ENCODE measurements at places on chromosomes 11 and 22.
A peak's percentile ranks its signal among the peaks of the same experiment; 100 is the strongest.

DNA sequence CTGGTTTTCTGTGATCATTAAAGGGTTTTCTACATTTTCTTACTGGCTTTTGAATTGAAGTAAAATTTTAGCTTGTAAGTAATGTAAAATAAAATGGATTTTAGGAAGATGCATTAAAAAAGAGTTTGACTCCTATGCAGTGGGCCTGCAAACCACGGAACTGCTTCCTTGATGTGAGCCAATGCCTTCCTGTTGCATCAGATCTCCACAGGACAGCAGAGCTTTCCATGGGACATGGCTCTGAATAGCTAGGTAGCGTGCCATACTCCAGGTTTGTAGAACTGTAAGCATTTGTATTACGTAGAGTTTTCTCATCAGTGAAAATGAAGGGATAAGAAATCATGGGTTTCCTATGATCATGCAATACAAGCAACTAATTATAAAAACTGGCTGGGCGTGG lies 133.4 kb downstream of the SWAP70 start:
- DNase-seq: no peak

DNA sequence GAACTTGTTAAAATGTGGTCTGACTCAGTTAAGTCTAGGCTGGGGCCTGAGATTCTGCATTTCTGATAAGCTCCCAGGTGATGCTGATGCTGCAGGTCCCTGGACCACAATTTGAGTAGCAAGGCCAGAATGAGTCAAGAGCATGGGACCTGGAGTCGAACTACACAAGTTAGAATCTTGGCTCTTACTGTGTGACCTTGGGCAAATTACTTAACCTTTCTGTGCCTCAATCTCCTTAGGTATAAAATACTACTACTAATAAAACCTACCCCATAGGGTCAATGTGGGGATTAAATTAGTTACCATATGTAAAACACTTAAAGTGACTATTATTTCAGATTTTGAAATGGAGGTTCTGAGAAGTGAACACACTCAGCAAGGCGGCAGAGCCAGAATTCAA lies 34.3 kb downstream of the GDPD5 start:
- no peak for DNase-seq

- DNase-seq: no peak
Measured at GRCh38 chr22:49111085-49111484, 716.6 kb downstream of the BRD1 start.

- no peak for DNase-seq
Measured at GRCh38 chr11:23405350-23405937, 545.2 kb upstream of the CCDC179 start.

- no peak for DNase-seq
Measured at GRCh38 chr11:131987703-131988102, 617.3 kb downstream of the NTM start.

DNA sequence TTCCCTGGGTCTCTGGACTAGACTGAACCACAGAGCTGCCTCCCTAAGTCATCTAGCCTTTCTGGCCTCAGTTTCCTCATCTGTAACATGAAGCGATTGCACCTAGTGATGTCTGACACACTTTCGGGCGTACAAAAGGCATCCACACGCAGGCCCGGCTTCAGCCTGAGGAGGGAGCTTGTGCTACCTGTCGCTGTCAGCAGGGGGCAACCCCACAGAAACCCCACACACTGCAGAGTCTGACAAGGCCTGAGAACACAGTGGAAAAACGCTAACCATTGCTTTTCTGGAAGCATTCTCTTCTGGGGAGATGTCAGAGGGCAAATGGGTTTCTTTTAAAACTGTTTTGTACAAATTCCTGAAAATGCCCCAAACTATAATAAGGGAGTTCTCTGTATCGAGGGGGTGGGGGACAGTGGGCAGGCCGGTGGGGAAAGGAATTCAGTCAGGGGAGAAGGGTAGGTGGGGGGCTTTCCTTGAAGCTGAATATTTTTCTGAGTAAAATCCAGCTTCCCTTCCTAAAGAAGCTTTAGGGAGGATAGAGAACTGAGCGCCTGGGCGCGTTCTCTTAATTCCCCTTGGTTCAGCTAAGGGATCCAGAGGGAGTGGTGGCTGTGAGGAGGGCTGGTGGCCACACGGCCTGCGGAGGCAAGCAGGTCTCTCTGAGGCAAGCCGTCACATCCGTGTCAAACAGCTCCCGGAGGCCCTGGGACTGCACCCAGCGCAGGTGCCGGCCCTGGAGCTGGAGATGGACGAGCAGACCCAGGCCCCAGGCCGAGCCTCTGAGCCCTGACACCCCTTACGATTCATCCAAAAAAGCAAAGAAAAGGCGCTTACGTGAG lies 533 bp downstream of the ELF5 start:
- peak; percentile 64 for DNase-seq

DNA sequence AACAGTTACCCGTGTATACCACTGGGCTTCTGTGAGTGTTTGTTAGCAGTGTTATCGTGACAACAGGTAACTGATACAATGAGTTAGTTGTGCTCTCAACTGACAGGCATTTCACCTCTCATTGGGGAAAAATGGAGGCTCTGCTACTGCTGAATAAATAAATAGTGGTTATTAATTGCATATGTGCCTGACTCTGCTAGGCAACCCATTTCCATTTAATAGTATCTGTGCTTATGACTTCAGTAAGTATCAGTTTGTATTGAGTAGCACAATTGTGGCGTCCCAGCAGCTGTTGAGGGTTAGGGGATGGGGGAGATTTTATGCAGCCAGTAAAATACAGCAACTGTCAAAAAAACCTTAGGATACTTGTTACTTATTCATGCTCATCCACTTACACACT lies 123.4 kb upstream of the SEZ6L start:
- no peak for DNase-seq

GRCh38 chr22:27283714-27284113 lies 517.8 kb downstream of the MN1 start:
- no peak for DNase-seq

DNA sequence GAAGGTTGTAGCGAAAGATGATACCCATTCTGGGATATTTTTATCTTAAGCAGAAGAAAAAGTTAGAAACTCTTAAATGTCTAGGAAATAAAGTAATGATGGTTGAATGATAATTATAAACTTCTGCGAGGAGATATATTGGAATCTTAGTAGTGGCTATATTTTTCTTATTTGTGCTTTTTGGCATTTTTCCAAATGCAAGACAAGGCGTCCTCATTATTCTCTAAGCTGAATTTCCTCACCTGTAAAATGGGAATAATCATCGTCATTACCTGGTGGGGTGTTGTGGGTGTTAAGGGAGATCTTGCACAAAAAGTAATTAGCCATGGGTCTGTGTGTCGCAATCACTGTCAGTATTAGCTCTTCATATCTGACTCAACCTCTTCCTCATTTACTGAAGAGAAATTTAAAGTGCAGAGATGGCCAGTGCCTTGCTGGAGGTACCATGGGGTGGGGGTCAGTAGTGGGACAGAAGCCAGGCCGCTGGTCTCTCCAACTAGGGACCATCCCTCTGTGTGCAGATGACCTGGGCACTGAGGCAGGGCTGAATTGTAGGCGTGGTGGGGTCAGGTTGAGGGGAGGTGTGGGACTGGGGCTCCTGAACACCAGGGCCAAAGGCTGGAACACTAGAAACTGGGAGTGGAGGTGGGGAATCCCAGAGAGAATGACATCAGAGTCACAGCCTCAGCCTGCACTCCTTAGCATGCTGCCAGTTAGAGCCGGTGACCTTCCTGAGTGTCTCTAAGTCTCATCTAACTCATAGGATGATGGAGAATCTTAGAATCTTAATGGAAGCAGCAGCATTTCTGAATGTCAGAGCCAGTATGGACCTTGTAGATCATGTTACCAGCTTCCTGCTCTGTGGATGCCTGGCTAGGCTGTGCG lies 4.1 kb downstream of the PITPNM1 start:
- DNase-seq: no peak

DNA sequence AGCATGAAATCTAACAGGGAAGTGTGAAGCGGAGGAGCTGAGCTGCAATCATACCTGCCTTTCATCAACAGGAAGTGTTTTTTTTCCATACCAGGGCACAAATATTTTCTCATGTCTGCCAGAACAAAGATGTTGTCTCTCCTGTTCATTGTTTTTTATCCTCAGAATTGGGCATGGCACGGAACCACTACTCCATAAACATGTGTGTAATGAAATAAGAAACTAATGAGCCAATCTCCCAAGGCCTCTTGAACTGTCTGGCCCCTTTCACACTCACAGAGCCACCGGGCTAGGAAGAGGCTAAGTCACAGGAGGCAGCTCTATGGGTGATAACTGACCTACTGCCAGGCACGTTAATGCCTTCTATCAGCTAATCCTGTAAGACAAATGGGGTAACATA lies 124.4 kb downstream of the ETS1 start:
- DNase-seq: no peak

DNA sequence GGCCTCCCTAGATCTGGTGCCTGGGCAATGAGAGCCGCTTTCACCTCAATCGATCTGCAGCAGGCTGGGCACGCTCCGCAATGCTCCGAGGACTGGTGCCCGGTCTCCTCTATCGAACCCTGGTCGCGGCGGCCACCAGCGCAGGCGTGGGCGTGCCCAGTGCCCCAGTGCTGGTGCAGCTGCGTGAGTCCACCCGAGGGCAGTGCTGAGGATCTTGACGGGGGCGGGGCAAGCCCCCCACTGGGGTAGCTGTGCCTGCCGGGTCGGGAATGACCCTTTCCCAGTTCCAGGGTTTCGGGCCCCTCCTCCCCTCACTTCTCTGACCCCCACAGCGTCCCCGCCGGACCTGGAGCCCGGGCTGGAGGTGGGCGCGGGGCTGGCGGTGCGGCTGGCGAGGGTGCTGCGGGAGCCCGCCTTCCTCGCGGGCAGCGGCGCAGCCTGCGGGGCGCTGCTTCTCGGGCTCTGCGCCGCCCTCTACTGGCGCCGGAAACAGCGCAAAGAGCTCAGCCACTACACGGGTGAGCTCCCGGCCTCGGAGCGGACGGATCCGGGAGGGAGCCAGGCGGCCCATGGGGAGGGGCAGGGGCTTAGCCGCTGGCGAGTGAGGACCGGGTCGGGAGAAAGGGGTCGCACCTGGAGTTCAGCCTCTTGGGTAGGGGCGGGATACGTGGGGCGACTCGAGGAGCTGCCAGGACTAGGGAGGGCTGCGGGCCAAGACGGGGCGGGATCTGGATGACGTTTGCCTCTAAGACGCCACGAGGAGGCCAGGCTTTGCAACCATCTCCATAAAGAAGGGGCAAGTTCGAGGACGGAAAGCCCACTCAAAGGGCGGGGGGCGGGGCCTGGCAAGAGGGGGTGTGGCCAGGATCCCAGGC lies 10.9 kb downstream of the ROBO3 start:
- peak; percentile 87 for DNase-seq

GRCh38 chr22:39630721-39631120 lies 60.2 kb downstream of the CACNA1I start:
- no peak for DNase-seq

DNA sequence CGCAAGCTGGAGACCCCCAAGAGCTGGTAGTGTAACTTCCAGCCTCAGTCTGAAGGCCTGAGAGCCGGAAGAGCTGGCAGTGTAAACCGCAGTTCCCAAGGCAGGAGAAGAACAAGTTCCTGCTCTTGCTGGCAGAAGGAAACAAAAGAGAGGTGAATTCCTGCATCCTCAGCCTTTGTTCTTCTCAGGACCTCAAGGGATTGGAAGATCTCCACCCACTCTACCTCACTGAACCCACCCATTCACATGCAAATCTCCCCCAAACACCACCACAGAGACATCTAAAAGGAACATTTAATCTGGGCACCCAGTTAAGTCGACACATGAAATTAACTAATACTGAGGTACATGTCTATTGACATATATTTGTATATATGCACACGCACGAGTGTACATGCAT lies 1310.3 kb downstream of the TBC1D22A start:
- DNase-seq: no peak

- no peak for DNase-seq
Measured at GRCh38 chr11:80365076-80365725, 924.4 kb upstream of the TENM4 start.

DNA sequence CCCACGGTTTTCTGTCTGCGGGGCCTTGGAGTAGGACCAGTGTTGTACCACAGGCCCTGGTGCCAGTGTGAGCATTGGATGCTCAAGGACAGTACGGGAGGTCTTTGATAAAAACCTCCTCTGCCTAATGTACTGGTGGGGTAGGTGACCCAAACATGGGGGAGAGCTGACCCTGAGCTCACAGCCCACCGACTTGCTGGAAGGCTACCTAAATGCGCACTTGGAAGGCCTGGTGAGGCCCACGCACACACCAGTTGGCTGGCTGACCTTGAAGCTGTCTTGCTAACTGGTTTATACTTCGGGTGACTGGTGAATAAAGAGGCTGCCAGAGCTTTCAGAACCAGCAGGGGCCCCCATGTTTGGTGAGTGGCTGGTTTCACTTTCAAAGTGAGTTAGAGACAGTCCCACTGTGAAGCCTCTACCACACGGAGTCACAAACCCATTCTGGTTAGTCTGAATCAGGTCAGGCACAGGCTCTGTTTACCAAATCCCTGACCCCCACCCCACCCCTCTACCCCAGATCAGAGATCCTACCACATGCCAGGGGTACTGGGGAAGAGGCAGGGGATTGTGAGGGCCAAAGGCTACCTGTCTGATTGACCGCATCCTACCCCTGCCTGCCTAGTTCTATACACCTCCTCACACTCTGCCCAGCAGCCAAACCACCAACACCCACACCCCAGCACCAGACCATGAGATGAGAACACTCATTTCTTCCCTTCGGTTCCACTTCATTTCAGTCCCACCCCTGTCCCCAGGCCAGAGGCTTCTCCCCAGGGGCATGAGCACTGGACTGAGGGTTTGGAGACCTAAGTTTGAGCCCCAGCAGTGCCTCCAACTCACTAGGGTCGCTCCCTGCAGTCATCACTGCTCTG lies 12.7 kb upstream of the IL2RB start:
- DNase-seq: no peak

Measured in H54 (cell line).